ENCODE measurements at places on chromosomes 13 and 19. TPM values are rescaled to one million over a fixed set of nuclear protein-coding genes. Genes with fewer than 3 reads are reported as not detected.

GRCh38 chr13:47126432-47126831 is 229.6 kb upstream of the HTR2A start:
- H3K27ac ChIP-seq, result no peak overlapping the region
- no peaks in the 10 kb centered on the region for H3K36me3 ChIP-seq
- H3K4me1 ChIP-seq, result no peaks in the 10 kb centered on the region
- H3K27me3 ChIP-seq, result no peaks in the 10 kb centered on the region
- no peak overlapping the region for H3K4me3 ChIP-seq
- DNase-seq, result no peak

- no peaks in the 10 kb centered on the region for H3K4me1 ChIP-seq
- no peak overlapping the region for H3K27ac ChIP-seq
- H3K36me3 ChIP-seq, result no peaks in the 10 kb centered on the region
- DNase-seq, result no peak
- no peak overlapping the region for H3K4me3 ChIP-seq
Observed at GRCh38 chr13:100063333-100063732, 25.6 kb upstream of the PCCA start.

DNA sequence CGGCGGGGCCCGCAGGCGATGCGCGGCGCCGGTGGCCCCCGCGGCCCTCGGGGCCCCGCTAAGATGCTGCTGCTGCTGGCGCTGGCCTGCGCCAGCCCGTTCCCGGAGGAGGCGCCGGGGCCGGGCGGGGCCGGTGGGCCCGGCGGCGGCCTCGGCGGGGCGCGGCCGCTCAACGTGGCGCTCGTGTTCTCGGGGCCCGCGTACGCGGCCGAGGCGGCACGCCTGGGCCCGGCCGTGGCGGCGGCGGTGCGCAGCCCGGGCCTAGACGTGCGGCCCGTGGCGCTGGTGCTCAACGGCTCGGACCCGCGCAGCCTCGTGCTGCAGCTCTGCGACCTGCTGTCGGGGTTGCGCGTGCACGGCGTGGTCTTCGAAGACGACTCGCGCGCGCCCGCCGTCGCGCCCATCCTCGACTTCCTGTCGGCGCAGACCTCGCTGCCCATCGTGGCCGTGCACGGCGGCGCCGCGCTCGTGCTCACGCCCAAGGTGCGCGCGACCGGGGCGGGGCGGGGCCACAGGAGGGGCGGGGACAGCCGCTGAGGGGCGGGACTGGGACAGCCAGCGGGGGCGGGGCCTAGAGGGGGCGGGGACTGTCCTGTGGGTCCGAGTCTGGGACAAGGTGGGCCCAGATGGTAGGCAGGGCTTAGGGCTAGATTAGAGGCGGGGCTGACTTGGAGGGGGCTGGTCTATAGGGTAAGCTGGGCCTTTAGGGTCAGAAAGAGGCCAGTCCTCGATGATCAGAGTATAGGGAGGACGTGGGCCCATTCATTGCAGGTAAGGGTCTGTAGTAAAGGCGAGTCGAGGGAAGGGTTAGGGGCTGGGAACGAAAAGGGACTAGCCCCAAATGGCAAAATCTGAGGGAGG is 5.1 kb downstream of the GRIN2D start:
- H3K27ac ChIP-seq, result peak overlapping the region; percentile 57
- DNase-seq, result peak; percentile 78
- H3K4me1 ChIP-seq, result peaks cover 36% of the 10 kb centered on the region
- H3K4me3 ChIP-seq, result peak overlapping the region; percentile 35
- H3K36me3 ChIP-seq, result no peaks in the 10 kb centered on the region

- DNase-seq, result no peak
- H3K36me3 ChIP-seq, result no peaks in the 10 kb centered on the region
- no peak overlapping the region for H3K4me3 ChIP-seq
- H3K4me1 ChIP-seq, result no peaks in the 10 kb centered on the region
Observed at GRCh38 chr19:30310602-30311263, 61.5 kb upstream of the ZNF536 start.

DNA sequence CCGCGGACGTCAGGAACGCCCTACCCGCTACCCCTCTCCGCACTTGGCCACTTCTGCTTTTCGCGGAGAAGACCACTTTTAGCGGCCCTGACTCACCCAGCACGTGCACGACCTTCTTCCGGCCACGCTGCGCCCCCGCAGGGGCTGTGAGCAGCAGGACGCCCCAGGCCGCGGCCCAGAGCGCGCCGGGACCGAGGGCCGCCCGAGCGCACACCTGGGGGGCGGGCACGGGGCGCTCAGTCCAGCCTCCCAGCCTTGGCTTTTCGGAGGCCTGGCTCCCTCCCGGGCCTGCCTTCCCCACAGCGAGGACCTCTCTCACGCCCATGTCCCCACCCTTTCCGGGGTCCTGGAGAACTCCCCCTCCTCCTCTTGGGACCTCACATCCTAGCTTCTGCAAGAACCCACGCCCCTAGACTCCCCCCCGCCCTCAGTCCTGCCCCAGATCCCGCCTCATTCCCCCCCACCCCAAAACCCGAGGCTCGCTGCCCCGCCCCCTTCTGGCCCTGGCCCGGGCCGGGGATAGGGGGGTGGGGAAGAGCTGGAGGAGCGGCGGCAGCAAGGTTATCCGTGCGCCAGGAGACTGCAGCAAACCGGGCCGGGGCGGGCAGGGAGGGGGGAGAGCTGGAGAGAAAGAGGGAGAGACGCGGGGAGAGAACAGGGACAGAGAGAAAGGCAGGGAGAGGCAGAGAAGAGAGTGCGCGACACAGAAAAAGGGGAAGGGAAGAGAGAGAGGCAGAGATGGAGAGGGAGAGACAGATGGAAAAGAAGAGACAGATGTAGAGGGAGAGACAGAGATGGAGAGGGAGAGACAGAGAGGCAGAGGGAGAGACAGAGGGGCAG is 11.5 kb downstream of the TM6SF2 start:
- DNase-seq, result no peak
- H3K27ac ChIP-seq, result no peak overlapping the region
- H3K36me3 ChIP-seq, result no peaks in the 10 kb centered on the region
- no peaks in the 10 kb centered on the region for H3K4me1 ChIP-seq
- peaks cover 11% of the 10 kb centered on the region for H3K27me3 ChIP-seq

DNA sequence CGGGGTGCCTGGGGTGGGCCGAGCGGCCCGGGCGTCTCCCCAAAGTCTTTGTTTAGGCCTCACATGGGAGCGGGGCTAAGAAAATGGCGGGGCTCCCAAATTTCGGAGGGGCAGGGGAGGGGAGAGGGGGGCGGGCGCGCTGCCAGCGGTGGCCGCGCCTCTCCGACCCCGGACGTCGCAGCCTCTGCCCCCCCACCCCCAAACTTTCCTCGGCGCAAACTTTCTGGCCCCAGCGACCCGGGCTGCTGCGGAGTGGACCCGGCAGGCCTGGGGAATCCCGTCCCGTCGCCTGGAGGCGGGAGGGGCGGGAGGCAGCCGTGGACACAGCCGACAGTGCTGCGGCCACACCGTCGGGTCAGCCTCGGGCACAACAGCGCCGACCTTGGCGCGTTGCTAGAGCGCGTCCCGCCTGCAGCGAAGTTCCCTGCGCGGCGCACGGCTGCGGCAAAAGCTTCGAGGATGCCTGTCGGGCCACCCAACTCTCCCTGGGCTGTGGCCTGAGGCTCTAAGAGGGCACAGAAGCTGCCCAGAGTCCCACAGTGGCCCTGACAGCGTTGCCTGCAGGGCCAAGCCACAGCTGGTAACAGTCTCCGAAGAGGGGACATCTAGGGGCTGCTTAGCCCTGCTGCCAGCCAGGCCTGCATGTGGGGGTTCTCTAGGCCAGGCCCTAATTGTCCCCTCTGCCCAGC is 1.3 kb downstream of the NFIX start:
- H3K36me3 ChIP-seq, result no peaks in the 10 kb centered on the region
- H3K27me3 ChIP-seq, result no peaks in the 10 kb centered on the region
- no peak overlapping the region for H3K27ac ChIP-seq
- no peak overlapping the region for H3K4me3 ChIP-seq

NOSIP gene
- 62.5 TPM for total RNA-seq

Measured in CD8-positive, alpha-beta memory T cell (primary cell).